Activated T-cell treated with anti-CD3 and anti-CD28 coated beads for 1 hour (primary cell): ENCODE measurements at places on chromosomes 16 and 17.

- no peak for DNase-seq
Measured at GRCh38 chr16:56800355-56800754, 64.7 kb upstream of the SLC12A3 start.

- no peak for DNase-seq
Measured at GRCh38 chr16:7378024-7378695, 45.5 kb downstream of the RBFOX1 start.

- peak; percentile 17 for DNase-seq
Measured at GRCh38 chr17:65027305-65027704, 29.2 kb downstream of the GNA13 start.

DNA sequence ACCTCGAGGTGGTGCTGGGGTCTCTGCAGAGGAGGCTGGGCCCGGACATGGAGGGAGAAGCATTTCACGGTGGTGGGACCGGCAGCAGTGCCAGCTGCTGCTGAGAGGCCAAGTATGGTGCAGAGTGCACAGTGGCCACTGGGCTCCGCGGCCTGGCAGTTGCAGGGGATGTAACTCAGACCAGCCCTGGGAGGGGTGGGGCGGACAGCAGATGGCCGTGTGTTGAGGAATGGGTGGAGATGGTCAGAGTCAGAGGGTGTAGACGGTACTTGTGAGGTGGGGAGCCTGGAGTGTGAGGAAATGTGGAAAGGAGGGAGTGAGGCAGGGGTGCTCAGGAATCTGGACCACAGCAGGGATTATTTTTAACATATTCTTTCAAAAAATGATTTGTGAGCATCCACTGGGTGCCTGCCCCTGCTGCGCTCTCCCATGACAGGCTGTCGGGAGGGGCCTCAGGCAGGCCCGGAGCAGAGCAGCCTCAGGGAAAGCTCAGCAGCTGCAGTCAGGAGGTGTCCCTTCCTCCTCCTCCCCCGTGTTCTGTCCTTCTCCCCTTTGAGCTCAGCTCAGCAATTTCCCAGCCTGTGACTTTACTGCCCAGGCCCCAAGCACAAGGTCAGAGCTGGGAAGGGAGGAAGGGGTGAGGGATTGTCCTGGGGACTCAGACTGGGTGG lies 113.1 kb downstream of the RAP1GAP2 start:
- DNase-seq = no peak

GRCh38 chr17:36629970-36630502 lies 28.7 kb downstream of the MRM1 start:
- no peak for DNase-seq

GRCh38 chr17:50916026-50916707 lies 50.0 kb upstream of the TOB1 start:
- no peak for DNase-seq

- DNase-seq = no peak
Measured at GRCh38 chr16:58235663-58236062, 37.8 kb upstream of the CSNK2A2 start.

GRCh38 chr17:40448639-40449261 lies 5.5 kb downstream of the IGFBP4 start:
- DNase-seq = no peak

GRCh38 chr17:66260275-66260674 lies 31.1 kb upstream of the APOH start:
- no peak for DNase-seq

- no peak for DNase-seq
Measured at GRCh38 chr16:88920618-88921590, 54.4 kb upstream of the PABPN1L start.

DNA sequence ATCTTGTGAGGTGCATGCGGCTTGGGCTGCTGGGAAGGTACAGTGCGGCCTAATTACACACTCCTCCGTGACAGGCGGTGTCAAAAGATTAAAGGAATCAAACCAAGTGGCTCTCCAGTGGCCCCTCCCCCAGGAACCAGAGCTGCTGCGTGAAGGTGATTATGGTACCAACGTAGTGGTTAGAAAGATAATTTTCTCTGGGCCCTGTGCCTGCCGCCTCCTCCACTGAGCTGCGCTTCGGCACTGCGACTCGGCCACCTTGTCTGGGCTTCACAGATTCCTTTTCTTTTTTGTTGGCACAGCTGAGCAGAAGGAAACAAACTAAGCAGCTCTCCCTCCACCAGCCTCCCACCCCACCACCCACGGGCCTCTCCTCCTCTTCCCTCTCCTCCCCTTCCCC lies 113.2 kb upstream of the SDK2 start:
- no peak for DNase-seq

DNA sequence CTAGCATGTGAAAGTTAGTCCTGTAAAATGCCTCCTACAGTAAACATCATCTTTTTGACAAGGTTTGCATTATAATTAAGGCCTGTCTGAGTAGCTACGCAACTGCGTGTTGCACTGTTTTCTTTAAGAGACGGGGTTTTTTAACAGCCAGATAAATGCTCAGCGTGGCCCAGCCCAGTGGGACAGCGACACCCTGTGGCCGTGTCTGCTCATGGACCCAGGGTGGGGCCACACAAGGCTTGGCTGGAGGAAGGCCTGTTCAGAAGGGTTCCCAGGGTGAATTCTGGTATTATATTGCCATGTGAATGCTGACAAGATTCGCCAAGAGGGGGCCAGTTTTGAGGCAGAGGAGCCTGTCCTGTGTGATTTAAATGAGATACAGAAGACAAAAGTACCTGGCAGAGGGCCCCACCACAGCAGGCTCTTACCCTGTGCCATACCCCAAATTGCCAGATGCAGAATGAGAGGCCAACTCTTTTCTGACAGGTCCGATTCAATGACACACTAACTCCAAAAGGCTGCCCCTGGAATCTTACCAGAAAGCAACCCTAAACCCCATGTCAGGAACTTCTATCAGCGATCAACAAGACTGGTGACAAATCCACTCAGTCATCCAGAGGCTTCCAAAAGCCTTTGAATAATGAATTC lies 65.9 kb upstream of the IRX6 start:
- peak; percentile 11 for DNase-seq

- no peak for DNase-seq
Measured at GRCh38 chr17:36498560-36499300, 12.2 kb downstream of the ZNHIT3 start.

DNA sequence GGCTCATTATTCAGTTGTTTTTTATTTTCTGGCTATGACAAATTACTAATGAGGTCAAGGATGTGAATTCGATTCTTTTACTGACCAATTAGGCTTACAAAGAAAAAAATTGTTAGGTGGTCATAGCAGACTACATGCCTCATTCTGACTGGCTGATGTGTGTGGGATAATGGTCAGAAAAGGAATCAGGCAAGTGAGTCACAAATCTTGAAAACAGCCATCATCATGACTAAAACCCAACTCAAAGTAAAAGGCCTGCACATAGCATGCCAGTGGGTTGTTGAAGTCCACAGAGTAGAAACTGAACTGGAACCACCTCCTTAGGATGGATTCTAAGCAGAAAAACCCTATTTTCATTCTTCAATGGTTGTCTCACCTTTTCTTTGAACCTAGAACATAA lies 8.6 kb downstream of the RPGRIP1L start:
- DNase-seq = no peak

- no peak for DNase-seq
Measured at GRCh38 chr16:72992142-72992601, 55.8 kb downstream of the ZFHX3 start.
